Epithelial cell of esophagus (primary cell): ENCODE measurements at places on chromosomes 5 and 9.

DNA sequence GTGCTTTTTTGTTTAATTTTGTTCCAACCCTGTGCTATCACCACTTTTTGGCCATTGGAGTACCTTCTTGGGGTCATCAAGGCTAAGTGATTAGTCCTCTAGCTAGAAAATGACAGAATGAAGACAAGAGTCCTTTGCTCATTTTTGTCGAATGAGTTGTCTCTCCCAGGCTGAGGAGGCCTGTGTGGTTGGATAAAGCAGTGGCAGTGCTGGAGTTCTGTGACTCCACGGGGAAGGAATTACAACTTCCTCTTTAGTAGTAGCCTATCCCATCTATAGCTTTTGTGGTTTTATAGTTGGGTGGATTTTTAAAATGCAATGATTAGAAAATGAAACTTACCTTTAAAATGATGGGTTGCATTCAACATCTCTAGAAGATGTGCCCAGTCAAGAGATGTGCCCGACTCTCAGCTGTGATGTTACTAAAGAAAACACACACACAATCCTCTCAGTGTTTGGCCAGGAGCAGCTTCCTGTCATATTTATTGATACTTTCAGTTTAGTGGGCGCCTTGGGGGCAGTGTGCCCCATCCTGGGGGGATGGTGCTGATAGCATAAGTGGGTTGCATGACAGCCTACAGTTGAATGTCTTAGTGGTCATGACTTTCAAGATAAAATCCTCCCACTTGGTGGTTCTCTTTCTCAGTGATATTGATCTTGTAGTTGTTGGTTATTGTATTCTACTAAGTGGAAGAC lies 11.9 kb downstream of the OTULINL start:
- DNase-seq, result no peak

- DNase-seq, result no peak
Observed at GRCh38 chr9:122076117-122076516, 17.0 kb downstream of the TTLL11 start.

DNA sequence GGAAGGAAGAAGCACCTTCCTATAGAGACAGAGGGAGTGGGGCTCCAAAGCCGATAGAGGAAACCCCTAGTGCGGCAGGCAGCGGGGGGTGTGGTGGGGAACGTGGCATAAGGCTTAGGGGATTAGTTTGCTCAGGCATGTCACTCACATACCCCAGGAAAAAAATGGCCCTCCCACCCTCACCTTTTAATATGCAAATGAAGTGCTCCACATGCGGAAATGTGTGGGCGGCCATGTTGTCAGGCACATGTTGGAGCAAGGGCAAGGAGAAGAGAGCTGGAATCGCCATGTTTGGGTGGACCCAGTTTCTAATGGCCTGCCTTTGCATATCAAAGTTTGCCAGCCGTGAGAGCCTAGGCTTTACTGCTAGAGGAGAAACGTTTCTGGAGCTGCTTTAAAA lies 758.8 kb downstream of the NR2F1-AS1 start:
- DNase-seq, result no peak

GRCh38 chr5:178732281-178732680 lies 1.8 kb upstream of the ZNF354A start:
- DNase-seq, result no peak

GRCh38 chr5:135303582-135304173 lies 95.4 kb downstream of the MACROH2A1 start:
- DNase-seq, result no peak

DNA sequence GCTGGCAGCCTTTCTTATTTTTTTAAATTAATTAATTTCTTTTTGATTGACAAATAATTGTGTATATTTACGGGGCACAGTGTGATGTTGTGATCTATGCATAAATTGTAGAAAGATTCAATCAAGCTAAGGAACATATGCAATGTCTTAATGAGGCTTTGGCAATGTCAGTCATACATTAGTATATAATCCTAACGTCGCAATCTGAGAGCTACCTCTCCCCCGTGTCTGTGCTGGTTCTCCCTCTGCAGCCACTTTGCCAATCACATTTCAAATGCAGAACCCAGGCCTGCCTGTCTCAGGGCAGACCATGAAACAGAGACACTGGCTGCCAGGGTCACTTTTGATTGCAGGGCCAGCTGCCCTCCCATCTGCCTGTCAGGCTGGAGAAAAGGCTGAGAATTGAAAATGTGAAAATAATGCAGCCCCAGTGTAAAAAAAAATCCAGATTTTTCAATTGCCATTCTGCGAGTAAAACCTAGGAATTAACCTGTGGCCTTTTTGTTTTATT lies 56.3 kb downstream of the SLC24A2 start:
- no peak for DNase-seq

GRCh38 chr9:116978155-116978554 lies 291.1 kb downstream of the TRIM32 start:
- DNase-seq, result peak; percentile 64

DNA sequence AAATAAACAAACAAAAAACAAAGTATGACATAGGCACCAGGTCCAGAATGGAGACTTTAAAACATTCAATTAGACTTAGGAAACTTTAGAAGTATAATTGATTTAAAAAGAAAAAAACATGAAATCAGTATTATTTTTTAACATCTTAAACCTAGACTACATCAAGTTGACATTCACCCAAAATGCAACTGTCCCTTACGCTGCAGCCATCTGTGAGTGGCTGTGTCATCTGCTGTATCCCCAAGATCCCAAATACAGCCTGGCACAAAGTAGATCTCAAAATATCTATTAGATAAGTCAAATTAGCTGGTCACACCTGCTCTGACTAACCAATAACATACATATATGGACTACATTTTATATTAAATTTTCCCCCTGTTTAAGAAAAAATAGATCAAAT lies 7.8 kb downstream of the TTLL11 start:
- DNase-seq, result no peak

- DNase-seq, result peak; percentile 43
Observed at GRCh38 chr9:72753266-72753893, 199.5 kb downstream of the ALDH1A1 start.

GRCh38 chr5:135868681-135869080 lies 27.0 kb downstream of the IL9 start:
- DNase-seq, result no peak

DNA sequence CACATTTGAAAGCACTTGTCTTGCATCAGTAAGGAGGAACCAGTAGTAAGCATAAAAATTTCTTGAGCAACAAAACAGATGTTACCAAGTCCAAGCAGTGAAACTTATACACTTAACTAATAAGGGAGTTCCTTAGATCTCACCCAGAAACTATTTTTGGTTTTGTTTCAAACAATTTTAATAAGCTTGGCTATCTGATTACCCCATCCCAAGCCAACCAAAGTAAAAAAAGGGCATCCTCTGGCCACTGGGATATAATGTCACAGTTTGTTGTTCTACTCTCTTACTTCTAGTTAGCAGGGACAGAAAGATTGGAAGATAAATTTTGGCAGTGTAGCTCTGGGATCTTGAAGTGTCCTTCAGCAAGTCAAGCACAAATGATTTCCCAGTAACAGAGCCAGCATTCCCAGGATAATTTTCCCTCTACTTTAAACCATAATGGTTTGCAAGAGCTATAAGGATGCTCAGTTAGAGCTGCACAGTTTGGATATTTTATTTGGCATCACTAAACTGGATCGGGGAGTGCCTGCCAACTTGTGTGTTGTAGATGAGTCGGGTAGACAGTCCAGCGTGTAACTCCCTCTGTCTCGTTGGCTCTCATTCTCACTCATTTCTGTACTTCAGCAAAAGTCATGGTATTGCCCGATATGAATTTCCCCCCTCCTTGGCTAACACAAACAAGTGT lies 161.9 kb upstream of the HMHB1 start:
- no peak for DNase-seq

DNA sequence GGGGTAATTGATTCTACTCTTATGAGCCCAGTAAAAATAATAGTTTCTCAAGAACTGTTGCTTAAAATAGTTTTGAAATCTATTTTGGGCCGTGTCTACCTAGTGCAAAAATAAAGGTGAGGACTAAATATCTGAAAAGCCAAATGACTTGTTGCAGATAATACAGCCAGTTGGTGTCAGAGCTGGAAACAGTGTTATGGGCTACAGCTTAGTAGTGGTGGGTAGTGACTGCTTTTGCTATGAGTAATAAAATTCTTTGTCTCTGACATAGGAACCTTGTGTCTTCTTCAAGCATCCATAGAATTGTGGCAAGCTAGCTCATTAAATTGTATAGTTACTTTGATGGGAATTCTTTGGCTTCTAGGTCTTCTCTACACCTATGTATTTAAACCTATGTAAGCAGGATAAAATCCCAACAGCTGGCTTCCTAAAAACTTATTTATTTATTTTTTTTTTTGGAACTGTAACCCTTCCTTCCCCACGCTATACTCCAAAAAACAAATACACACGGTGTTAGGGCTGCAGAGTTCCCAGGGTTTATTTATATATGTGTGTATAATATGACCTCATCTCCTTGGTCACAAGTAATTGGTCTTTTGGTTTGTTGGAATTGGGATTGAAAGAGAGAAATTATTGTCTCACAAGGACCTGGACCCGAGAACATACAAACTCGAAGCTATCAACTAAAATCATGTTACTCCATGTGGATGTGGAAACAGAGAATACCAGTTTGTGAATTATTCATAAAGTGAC lies 138.0 kb downstream of the NUDT12 start:
- DNase-seq, result no peak

DNA sequence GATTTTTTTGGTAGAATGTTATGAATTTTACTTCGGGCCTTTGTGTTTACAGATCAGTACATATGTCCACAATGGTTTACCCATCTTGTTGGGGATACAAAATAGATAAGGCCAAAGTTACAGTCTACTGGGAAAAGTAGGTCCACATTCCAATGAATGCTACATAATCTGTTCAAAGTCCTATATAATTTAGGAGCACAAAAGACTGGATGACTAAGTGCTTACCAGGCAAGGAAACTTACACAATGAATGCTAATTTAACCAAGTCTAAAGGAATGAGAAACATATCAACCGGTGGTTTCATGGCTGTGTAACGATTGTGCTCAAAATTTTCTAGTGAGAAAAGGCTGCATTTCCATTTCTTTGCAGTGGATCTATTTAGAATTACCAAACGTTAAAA lies 97.4 kb upstream of the TRPM3 start:
- DNase-seq, result peak; percentile 54

DNA sequence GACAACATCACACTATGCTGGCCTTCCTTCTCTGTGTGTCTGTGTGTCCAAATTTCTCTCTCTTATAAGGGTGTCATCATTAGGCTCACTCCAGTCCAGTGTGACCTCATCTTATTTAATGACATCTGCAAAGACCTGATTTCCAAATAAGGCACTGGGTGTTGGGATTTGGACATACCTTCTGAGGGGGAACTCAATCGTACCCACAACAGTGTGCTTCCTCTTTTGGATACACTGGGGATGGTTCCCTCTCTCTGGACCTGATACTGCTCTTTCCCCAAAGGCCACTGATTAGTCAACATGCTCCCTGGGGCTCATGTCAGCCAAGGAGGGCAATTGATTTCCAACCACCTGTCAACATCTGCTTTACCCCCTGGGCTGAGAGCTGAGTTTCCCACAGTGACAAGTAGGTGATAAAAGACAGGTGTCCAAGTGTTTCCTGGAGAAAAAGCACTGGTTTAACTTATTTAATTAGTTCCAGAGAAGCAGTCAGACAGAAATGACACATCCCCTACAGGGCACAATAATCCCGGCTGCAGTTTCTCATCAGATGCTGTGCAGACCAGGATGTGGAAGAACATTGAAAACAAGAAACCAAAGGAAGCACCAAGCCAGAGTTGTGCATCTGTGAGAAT lies 17.8 kb upstream of the CEP72 start:
- no peak for DNase-seq

- no peak for DNase-seq
Observed at GRCh38 chr5:137607771-137608170, 108.6 kb upstream of the SPOCK1 start.
